ENCODE measurements at places on chromosomes 6 and 20. TPM values are rescaled to one million over a fixed set of nuclear protein-coding genes. Genes with fewer than 3 reads are reported as not detected.
A peak's percentile ranks its signal among the peaks of the same experiment; 100 is the strongest.

- no peaks in the 10 kb centered on the region for H3K36me3 ChIP-seq
- H3K27me3 ChIP-seq, result no peaks in the 10 kb centered on the region
- H3K4me1 ChIP-seq, result no peaks in the 10 kb centered on the region
- no peak overlapping the region for H3K27ac ChIP-seq
- no peak for DNase-seq
- no peak overlapping the region for H3K4me3 ChIP-seq
These were observed 40.9 kb downstream of the PTPRA start for GRCh38 chr20:2914160-2914559.

- H3K36me3 ChIP-seq, result peaks cover 6% of the 10 kb centered on the region
- no peak overlapping the region for H3K4me3 ChIP-seq
- no peaks in the 10 kb centered on the region for H3K27me3 ChIP-seq
- no peak for DNase-seq
These were observed 57.1 kb downstream of the SERAC1 start for GRCh38 chr6:158110986-158111385.

GRCh38 chr20:46740214-46740609, 30.8 kb downstream of the SLC2A10 start:
- peak overlapping the region; percentile 12 for H3K27ac ChIP-seq
- H3K4me3 ChIP-seq, result no peak overlapping the region
- no peaks in the 10 kb centered on the region for H3K36me3 ChIP-seq
- H3K27me3 ChIP-seq, result no peaks in the 10 kb centered on the region

Gene ZSWIM1
- total RNA-seq, result 14.6 TPM

- H3K36me3 ChIP-seq, result no peaks in the 10 kb centered on the region
- H3K4me3 ChIP-seq, result no peak overlapping the region
- no peaks in the 10 kb centered on the region for H3K4me1 ChIP-seq
- H3K27me3 ChIP-seq, result no peaks in the 10 kb centered on the region
- H3K27ac ChIP-seq, result no peak overlapping the region
These were observed 63.3 kb downstream of the PSMB1 start for GRCh38 chr6:170489836-170490235.

- H3K4me3 ChIP-seq, result no peak overlapping the region
- H3K27me3 ChIP-seq, result no peaks in the 10 kb centered on the region
- H3K36me3 ChIP-seq, result no peaks in the 10 kb centered on the region
- no peak overlapping the region for H3K27ac ChIP-seq
These were observed 91.8 kb downstream of the CAP2 start for GRCh38 chr6:17485181-17485580.

Gene DYNLT2
- 0.50 TPM for total RNA-seq

- no peaks in the 10 kb centered on the region for H3K36me3 ChIP-seq
- H3K4me3 ChIP-seq, result no peak overlapping the region
- DNase-seq, result no peak
- no peaks in the 10 kb centered on the region for H3K4me1 ChIP-seq
These were observed 14.4 kb upstream of the RNF24 start for GRCh38 chr20:4029505-4030467.

DNA sequence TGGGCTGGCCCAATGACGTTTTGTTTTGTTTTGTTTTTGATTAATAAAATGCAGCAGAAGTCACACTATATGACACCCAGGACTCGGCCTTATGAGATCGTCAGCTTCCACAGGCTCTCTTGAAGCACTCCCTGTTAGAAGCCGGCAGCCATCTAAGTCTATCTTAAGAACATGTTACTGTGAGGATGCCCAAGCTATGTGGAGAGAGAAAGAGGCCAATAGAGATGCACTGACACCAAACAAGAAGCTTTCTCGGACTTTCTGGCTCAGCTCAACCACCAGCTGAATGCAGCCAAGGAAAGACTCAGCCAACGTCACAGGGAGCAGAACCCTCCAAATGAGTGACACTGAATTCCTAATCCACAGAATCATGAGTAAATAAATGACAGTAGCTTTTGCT, 14.0 kb downstream of the SGK1 start:
- peak overlapping the region; percentile 54 for H3K27ac ChIP-seq
- no peaks in the 10 kb centered on the region for H3K36me3 ChIP-seq
- DNase-seq, result no peak

GRCh38 chr6:142478117-142478516, 176.3 kb downstream of the ADGRG6 start:
- DNase-seq, result no peak
- no peaks in the 10 kb centered on the region for H3K36me3 ChIP-seq
- no peaks in the 10 kb centered on the region for H3K4me1 ChIP-seq
- no peaks in the 10 kb centered on the region for H3K27me3 ChIP-seq
- H3K27ac ChIP-seq, result no peak overlapping the region

DNA sequence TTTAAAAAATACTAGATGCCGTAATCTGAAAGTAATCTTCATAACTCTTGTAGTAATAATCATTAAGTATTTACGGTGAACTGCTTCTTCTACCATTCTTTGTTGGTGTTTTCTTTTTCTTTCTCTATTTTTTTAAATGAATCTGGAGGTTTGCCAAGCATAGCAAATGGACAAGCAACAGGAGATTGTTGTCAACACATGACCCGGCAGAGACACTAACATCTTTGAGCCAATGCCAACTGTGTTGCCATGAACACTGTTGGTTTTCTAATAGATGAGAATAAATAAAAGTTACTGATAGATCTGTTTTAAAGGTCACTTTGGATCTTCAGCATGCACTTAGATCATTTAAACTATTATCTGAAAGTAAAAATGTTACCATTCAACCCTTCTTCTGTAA, 523.6 kb upstream of the EYS start:
- DNase-seq, result no peak
- no peaks in the 10 kb centered on the region for H3K36me3 ChIP-seq
- H3K27ac ChIP-seq, result no peak overlapping the region
- H3K4me3 ChIP-seq, result no peak overlapping the region

DNA sequence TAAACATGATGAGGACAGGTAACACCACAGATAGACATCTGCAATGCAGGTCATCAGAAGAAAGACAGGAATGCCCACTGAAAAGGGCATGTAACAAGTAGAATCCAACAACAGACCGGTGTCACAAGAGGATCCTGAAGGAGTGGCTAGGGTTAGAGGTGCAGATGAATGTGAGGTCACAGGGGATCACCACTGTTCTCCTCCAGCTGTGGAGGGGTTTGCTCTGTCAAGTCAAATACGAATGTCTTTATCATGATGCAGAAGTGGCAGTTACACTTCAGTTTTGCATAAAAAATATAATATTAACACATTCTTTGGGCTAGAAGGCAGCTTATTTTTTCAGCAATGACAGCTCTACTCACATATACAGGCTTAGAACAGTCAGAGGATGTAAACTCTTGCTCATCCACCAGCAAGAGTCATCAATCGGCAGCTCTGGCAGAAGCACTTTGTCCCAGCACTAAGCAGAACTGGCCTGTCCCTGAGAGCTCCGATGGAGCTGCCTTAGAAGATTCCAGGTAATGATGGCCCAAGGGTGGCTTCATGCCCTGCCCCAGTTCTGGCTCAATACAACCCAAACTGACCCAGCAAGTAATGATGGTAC, 130.4 kb upstream of the TRAF3IP2 start:
- no peaks in the 10 kb centered on the region for H3K36me3 ChIP-seq
- DNase-seq, result no peak
- no peak overlapping the region for H3K27ac ChIP-seq
- no peak overlapping the region for H3K4me3 ChIP-seq
- peaks cover 38% of the 10 kb centered on the region for H3K4me1 ChIP-seq
- H3K27me3 ChIP-seq, result no peaks in the 10 kb centered on the region

- H3K4me3 ChIP-seq, result no peak overlapping the region
- no peaks in the 10 kb centered on the region for H3K4me1 ChIP-seq
- no peak overlapping the region for H3K27ac ChIP-seq
- H3K36me3 ChIP-seq, result no peaks in the 10 kb centered on the region
These were observed 73.2 kb downstream of the VGLL2 start for GRCh38 chr6:117338567-117338966.
